ENCODE measurements at places on chromosomes 1 and 21. TPM values are rescaled to one million over a fixed set of nuclear protein-coding genes. Genes with fewer than 3 reads are reported as not detected.
A peak's percentile ranks its signal among the peaks of the same experiment; 100 is the strongest.

FCRLA gene
- total RNA-seq = 0.20 TPM

LCE1D gene
- not detected for total RNA-seq

GRCh38 chr1:66384258-66384921, 149.6 kb upstream of the SGIP1 start:
- DNase-seq = no peak

FAM151A gene
- total RNA-seq = 5.3 TPM

MYBPH gene
- total RNA-seq = not detected

DNA sequence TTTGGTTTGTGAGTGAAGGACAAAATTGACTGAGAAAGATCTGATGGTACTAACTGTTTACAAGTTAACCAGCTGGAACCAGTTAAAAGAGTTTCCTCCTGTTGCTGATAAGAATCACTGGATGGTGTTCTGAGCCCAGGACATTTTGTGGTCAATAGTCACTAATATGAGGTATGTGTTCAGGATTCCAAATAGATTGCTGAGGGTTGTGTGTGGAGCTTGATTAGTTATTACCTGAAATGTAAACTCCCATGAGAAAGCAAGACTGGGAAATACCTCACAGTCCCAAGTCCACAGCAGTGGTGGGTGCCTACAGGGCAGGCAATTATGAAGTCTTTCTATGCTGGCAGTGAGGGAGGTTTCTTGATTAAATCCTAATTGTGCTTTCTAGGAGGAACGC, 164.6 kb downstream of the DNM3 start:
- no peak for DNase-seq

DNA sequence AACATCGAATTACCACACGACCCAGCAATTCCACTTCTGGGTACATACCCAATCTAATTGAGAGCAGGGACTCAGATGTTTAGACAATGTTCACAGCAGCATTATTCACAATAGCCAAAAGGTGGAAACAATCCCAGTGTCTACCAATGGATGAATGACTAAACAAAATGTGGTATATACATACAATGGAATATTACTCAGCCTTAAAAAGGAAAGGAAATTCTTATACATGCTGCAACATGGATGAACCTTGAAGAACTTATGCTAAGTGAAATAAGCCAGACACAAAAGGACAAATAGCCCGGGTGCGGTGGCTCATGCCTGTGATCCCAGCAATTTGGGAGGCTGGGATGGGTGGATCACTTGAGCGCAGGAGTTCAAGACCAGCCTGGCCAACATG, 6.9 kb downstream of the KDF1 start:
- DNase-seq = no peak

ESPN gene
- total RNA-seq = 149 TPM

- no peak for DNase-seq
Measured at GRCh38 chr1:151585622-151586021, 26.2 kb upstream of the SNX27 start.

TDRD10 gene
- total RNA-seq = 1.6 TPM

- peak; percentile 15 for DNase-seq
Measured at GRCh38 chr1:212968368-212968863, 18.1 kb downstream of the VASH2 start.

DNA sequence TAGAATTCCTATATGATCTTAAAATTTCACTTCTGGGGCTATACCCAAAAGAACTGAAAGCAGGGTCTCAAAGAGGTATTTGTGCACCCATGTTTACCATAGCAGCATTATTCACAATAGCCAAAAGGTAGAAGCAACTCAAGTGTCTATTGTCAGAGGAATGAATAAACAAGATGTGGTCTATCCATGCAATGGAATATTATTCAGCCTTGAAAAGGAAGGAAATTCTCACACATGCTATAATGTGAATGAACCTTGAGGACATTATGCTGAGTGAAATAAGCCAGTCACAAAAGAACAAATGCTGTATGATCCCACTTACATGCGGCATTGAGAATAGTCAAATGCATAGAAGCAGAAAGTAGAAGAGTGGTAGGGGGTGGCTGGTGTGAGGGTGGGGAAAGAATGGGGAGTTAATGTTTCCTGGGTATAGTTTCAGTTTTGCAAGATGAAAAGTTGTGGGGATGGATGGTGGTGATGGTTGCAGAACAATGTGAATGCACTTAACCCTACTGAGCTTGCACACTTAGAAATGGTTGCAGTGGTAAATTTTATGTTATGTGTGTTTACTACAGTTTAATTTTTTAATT, 122.4 kb downstream of the TOMM20 start:
- no peak for DNase-seq

FAM177B gene
- total RNA-seq = not detected

DNA sequence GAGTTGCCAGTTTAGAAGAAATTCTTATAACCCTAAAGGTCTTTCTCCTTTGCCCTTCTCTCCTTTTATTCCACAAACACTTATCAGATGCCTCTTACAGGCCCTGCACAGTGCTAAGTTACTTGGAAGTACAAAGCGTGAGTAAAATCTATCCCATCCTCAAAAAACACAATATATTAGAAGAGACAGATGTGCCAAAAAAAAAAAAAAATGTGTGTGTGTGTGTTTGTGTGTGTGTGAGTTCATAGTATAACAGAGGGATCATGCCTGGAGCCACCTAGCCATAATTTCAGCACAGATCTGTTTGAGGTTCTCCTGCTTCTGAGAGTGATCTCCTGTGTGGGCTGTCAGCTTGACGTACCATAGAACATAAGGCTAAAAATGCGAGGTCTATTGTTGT, 5.0 kb downstream of the FAM20B start:
- no peak for DNase-seq

DNA sequence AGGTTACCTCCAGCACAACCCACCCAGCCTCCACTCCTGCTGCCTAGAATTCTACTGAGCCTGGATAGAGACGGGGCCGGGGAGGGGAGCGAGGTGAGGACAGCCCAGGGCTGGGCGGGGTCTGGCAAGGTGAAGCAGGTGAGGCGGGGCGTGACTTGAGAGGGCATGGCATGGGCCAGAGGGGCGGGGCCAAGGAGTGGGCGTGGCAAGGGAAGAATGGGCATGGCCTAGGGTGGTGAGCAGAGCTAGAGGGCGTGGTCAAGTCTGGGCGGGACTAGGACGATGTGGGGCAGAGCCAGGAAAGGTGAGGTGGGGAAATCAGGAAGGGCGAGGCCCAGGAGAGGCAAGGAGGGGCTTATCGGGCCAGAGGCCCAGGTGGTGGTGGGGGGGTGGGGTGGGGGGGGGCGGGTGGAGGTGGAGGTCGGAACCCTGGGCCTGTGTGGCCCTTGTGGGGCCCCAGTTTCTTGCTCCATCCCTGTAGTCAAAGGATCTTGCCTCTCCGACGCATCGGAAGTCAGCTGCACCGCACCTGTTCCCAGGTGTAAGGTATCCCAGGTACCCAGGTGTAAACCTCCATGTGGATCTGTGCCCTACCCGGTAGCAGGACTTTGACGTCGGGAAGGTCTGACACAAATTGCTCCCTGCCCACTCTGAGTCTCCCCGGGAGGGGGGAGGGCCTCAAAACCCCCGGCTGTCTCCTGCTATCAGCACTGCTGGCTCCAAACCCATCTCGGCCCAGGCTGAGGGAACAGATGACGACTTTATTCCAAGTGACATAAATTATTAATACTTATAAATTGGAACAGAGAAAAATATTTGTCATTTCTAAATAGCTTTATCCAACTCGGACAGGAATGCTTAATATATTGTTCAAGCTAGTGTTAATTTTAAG, 32.9 kb upstream of the UTS2 start:
- no peak for DNase-seq
